ENCODE measurements at places on chromosomes 4 and X.

- no peak for DNase-seq
These were observed 103.0 kb downstream of the ADRA2C start for GRCh38 chr4:3869174-3869572.

- DNase-seq, result no peak
These were observed 25.2 kb upstream of the TBC1D14 start for GRCh38 chr4:6884341-6884870.

DNA sequence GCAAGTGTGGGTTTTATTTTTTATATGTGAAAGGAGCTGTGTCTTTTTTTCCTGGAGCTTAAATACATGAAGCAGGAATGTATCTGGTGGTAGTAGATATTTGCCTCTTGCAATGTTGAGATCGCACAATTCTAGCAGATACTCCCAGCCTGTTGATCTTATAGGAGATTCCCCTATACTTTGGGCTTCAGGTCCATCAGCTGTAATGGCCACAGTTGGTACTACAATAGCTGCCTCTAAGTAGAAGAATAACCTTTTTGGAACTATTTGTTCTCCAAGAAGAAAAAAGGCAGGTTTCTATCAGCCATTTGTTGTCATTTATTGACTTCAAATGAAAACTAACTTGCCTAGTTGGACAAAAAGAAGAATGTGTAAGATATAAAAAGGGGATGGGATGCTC is 37.7 kb downstream of the LIMCH1 start:
- no peak for DNase-seq

GRCh38 chr4:3203971-3204431 is 45.0 kb upstream of the MSANTD1 start:
- no peak for DNase-seq

DNA sequence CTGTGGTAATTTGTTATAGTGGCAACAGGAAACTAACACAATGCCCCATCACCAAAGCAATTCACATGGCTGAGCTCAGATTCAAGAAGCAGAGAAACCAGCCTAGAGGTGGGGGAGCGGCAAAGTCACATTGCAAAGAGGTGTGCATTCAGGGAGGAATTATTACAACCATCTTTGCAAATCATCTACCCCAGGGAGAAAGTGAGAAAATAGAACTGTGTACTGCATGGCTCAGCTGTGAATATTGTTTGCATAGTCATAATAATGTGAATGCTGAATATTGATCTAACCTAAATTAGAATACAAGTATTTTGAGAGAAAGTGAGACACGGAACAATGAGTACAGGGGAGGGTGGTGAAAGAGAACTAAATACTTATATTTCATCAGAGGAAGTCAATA is 387.9 kb downstream of the BCOR start:
- no peak for DNase-seq

DNA sequence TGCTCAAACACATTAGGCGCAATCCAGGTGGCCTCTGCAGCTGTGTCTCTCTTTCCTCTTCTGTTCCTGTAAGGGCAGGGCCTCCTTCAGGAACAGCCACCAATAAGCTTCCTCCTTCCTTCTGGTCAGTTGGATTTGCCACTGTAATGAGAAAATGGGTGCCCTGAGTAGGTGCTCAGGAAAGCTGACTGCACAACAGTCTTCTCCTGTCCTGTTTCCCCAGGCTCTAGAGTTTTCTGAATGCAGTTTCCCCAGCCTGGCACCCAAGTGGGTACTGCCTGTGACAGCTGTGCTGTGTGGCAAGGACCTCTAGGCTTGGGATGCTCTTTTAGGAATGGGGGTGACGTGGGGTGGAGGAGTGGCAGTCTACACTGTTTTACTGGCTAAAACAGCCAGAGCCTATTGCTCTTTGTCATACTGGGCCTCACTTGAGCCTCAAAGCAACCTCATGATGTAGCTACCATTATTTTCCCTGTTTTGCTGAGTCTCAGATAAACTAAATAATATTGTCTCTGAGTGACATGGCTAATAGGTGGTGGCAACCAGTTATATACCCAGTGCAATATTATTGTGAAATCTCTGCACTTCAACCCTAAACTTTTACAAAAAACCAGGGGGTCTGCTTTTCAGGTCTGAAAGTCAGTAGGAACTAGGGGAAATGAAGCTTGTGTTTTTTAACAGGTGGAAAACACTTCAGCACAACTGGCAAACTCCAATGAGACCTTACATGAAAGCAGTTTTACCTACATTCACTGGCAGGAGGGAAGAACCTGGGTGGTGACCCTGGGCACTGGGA is 1.2 kb downstream of the CXCL2 start:
- no peak for DNase-seq

GRCh38 chr4:88333741-88334405 is 44.8 kb upstream of the HERC6 start:
- no peak for DNase-seq

GRCh38 chr4:109728385-109728784 is 1.5 kb downstream of the PLA2G12A start:
- DNase-seq, result no peak

DNA sequence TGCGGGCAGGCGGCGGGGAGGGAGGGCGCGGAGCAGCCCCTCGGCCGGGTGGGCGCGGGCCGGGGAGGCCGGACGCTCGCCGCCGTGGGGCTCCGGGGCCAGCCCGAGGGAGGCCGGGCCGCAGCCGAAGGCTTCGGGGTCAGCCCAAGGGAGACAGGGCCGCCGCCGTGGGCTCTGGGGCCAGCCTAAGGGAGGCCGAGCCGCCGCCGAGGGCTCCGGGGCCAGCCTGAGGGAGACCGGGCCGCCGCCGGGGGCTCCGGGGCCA is 251 bp downstream of the KIAA0232 start:
- no peak for DNase-seq

DNA sequence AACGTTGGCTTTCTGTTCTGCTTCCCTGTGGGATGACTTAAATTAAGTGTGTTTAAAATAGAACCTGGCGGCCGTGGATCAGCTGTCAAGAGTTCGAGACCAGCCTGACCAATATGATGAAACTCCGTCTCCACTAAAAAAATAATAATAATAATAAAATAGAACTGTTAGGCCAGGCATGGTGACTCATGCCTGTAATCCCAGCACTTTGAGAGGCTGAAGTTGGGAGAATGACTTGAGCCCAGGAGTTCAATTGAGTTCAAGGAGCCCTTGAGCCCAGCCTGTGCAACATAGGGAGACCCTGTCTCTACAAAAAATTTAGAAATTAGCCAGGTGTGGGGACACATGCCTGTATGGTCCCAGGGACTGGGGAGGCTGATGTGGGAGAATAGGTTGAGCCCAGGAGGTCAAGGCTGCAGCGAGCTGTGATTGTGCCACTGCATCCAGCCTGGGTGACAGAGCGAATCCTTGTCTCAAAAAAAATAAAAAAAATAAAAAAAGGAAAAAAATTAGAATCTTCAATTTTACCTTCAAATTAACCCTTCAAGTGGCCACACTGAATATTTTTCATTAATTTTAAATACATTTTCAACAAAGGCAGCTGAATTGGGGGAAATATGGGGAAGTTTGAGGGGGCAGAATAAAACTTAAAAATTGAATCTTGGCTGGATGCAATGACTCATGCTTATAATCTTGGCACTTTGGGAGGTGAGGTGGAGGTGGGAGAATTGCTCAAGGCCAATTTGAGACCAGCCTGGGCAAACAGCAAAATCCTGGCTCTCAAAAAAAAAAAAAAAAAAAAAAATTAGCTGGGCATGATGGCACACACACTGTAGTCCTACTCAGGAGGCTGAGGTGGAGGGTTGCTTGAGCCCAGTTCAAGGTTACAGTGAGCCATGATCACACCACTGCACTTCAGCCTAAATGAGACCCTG is 31.8 kb upstream of the HSD17B13 start:
- no peak for DNase-seq

GRCh38 chr4:180784940-180785339 is 1458.3 kb upstream of the TENM3 start:
- DNase-seq, result no peak

GRCh38 chr4:116531026-116531425 is 554.4 kb downstream of the TRAM1L1 start:
- DNase-seq, result no peak

DNA sequence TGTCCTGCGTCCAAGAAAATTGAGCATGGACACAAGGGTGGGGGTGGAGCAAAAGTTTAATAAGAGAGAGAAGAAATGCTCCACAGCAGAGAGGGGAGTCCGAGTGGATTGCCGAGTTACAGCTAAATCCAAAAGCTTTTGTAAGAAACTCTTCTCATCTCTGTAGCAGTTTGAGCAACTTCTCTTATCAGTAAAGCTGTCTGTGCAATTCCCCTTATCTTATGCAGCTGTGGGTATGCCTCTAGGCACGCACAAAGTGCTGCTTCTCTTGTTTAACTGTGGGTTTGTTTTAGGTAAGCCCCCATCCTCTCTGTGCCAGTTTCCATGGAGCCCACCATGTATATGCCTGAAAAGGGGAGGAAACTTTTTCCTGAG is 44.8 kb downstream of the HMGB2 start:
- no peak for DNase-seq

DNA sequence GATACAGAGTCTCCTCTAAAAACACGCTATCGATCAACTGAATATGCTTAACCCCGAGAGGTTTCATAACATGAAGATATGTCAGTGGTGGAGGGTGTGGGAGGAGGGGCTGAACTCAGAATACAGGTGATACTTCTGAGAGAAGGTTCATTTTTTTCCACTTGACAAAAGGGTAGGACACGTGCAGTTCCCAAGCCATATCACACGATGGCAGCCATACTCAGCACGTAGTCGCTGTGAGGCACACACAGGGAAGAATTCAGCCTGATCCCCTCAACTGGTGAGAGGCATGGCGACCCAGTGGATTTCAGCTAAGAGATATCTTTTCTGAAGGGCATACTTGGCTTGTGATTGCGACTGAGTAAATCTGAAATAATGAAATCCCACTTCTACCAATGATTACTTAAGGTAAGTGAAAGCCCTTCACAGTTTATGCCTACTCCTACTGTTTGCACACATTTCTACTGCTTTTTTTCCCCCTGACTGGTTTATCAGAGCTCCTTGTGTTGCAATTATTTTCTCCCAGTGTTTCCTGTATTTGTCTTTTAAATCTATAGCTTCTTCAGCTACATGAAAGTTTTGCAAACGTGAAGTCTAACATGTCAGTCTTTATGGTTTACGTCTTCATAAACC is 133.1 kb downstream of the CORIN start:
- no peak for DNase-seq

GRCh38 chr4:2102045-2102883 is 43.1 kb downstream of the NAT8L start:
- no peak for DNase-seq

DNA sequence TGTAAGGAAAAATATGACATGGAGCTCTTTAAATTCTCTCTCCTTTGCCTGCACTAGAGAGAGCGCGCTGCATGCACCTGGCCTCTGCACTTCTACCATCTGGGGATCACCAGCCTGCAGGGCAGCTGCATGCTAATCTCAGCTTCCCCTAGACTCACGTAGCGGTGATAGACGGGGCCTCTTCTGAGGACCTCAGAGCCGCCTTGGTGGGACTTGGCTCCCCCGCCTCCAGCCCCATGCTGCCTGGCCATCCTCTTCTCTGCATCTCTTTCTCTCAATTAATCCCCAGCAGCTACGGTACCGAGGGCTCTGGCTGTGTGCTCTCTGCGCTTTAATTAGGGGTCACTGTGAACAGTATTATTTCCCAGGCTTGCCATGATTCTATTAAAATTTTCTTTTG is 52.8 kb upstream of the PSAPL1 start:
- DNase-seq, result no peak

DNA sequence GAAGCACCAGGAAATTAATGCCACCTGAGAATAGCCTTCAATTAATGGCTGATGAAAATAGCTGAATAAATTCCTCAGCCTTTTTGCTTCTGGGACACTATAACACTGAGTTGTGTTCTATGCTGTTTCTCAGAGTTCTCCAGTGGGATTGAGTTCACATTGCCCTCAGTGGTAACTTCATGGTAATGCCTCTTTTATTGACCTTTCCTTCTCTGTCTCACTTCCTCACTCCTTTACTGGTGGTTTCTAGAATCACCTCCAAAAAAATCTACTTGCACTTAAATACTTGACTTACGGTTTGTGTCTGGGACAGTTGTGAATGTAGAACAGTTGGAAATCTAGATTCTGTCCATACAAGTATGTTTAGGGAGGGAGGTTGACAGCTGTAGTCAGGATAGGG is 293.7 kb downstream of the PPP1R2C start:
- DNase-seq, result no peak

GRCh38 chrX:14496674-14497073 is 32.7 kb upstream of the GLRA2 start:
- DNase-seq, result no peak

GRCh38 chrX:48737940-48738339 is 23.6 kb upstream of the GLOD5 start:
- no peak for DNase-seq

DNA sequence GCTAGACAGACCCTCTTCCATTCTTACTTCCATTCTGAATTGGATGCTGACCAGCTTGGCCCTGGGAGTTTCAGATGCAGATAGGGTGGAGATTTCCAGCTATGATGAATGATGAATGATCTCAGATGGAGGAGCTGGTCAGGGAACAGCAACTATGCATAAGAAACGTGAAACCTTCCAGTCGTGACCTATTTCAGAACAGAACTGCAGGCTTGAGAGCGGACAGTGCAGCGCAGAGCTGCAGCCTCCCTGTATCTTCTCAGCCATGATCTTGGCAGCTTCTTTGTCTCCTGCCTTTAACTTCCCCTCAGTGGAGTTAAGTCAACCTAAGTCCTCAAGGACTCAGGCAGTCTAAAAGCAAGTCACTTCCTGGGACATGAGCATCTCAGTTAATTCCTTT is 43.3 kb upstream of the HAND2 start:
- no peak for DNase-seq

DNA sequence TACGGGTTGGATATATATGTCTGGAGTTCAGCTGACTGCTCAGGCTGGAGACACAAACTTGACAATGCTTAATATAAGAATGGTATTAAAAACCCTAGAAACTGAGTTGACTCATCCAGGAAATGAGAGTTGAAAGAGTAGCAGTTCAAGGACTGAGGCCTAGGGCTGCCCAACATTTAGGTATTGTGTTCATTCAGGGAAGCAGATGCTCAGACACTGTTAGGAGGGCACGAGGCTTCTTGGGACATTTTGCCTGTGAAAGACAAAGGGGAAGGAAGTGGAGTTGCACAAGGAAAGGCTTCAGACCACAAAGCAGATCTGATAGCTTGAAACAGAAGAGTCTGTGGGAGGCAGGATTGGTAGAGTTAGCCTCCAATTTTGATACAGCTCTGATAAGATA is 52.0 kb upstream of the HS3ST1 start:
- DNase-seq, result no peak

DNA sequence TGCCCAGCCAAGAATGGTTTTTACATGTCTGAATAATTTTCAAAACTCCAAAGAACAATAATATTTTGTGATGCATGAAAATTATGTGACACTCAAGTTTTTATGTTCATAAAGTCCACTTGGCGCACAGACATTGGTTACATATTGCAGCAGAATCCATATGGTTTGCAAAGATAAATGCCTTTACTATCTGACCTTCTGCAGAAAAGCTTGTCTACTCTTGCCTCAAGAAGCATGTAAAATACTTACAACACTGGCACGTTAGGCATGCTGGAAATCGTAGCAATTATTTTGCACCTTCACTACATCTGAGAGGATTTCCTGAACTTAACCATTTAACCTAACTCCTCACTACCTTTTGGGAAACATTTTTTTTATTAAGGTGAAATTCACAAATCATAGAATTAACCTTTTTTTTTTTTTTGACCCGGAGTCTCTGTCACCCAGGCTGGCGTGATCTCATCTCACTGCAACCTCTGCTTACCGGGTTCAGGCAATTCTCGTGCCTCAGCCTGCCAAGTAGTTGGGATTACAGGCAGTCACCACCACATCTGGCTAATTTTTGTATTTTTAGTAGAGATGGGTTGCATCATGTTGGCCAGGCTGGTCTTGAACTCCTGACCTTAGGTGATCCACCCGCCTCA is 3.5 kb upstream of the XG start:
- no peak for DNase-seq
